Osteocyte (in vitro differentiated cells): ENCODE measurements at places on chromosomes 2 and 18.

- DNase-seq, result no peak
Measured at GRCh38 chr2:133426791-133427190, 141.5 kb downstream of the NCKAP5 start.

- DNase-seq, result no peak
Measured at GRCh38 chr2:186299610-186300009, 186.4 kb upstream of the ZC3H15 start.

GRCh38 chr2:38446418-38446817 lies 69.3 kb upstream of the ATL2 start:
- no peak for DNase-seq

GRCh38 chr2:33288011-33288410 lies 188.4 kb upstream of the RASGRP3 start:
- DNase-seq, result no peak

- DNase-seq, result no peak
Measured at GRCh38 chr2:196384729-196385128, 213.4 kb upstream of the STK17B start.

GRCh38 chr2:16321872-16322271 lies 343.8 kb downstream of the CYRIA start:
- no peak for DNase-seq

- no peak for DNase-seq
Measured at GRCh38 chr2:41750829-41751228, 297.0 kb upstream of the PKDCC start.

DNA sequence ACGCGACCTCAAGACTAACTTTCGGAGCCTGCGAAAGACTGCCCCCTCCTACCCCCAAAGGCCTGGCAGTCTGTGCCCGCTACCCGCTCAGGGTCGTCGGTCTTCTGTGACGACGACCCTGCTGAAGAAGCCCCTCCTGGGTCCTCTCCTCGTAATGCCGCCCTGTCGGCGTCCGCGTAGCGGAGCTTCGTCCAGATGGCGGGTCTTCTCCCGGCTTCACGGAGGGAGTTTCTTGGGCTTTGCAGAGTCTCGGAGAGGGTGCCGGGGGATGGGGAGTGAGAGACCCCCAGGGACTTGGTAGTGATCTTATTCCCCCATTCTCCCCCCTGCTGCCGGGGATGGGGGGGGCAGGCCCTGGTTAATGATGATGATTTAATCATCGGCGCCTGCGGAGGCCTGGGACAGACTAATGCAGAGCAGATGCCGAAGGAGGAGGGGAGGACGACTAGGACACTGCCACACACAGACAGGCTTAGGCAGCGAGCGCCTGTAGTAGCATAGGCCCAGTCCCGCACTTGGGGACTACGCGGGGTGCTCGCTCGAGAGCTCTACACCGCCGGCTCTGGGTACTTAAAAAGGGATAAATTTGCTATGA lies 528 bp upstream of the PCGF1 start:
- DNase-seq, result no peak

DNA sequence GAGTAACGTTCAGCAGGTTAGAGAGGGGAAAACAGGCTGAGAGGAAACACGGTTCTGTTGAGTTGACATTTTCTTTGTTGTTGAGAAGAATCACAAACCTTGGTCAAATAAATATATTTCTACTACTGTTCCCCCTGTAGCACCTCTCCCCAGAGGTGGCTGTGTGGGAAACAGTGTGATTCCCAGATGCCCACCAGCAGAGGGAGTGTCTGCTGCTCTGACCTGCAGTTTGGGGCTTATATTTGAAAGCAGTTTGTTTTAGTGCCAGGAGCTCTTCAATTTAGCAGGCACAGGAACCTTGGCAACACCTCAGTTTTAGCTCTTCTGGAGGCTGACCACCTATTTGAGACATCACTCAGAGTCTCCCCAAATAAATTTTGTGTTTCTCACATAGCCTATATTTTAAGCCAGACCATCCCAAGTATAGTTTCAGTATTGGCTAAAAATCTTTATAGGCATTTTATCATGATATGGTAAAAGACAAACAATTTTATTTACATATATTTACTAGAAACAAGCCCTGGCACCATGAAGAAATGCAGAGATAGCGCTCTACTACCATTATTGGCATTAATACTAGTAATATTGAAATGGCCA lies 75.7 kb downstream of the PIK3C3 start:
- DNase-seq, result no peak

- no peak for DNase-seq
Measured at GRCh38 chr2:225416616-225417367, 17.3 kb downstream of the NYAP2 start.

DNA sequence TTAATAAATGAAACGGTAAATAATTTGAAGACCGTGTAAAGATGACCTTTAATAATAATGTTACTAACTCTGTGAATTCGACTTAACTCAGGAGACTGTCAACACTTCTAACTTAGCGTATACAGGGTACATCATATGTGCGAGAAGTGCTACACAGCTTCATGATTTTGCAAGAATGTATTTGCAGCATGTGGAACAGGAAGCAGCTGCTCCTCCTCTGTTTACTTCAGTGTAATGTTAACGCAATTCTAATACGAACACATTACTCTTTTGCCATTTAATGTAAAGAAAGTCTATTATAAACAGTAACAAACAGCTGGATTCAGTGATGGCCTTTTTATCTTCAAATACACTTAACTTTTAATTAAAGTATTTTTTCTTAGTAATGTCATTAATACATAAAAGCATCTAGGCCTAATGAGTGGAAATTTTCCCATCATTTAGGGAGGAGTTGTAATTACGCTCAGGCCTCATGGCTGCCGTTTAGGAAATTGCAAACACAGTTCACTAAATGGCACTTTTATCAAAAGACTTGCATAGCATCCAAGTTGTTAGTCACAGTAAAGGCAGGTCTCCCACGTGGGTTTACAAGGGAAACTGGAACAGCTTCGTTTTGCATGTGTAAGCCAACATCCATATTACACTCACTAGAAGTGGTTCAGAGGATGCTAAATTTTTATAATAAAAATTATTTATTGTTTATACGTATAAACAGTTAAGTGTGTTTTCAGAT lies 635.7 kb downstream of the FBXO15 start:
- DNase-seq, result no peak

DNA sequence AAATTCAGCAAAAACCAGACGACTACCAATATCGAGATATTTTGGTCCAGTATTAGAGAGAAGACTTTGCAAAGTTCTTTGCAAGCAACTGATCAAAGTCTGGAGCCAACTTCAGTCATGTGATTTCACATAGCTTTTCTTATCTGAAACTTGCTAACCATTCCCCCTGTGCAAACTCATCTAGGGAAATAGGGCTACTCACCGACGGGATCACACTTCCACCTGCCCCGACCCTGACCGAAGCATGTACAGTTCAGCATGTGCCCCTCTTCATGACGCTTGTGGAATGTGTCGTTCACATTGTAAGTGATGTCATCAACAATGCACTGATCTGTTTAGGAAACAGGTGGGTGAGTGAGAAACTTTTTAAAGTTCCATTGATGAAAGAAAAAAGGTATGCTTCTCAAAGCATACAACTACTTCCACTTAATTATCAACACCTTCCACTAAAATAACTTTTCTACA lies 15.4 kb downstream of the FN1 start:
- no peak for DNase-seq

DNA sequence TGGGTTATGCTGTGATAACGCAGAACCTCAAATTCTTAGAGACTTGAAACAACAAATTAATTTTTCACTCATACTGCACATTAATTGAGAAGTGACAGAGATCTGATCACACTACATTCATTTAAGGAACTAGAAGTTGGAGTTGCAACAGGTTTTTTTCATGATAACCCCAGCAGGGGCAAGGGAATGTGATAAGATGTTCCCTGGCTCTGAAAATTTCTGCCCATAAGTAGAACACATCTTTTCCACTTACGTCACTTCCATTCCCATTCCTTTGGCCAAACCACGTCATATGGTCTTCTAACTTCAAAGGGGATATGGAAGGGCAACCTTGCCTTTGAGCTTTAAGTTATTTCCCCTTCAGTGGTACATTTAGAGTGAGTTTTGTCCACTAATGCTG lies 29.7 kb upstream of the PSME4 start:
- no peak for DNase-seq

GRCh38 chr2:31314761-31315160 lies 80.8 kb downstream of the EHD3 start:
- DNase-seq, result peak; percentile 56

DNA sequence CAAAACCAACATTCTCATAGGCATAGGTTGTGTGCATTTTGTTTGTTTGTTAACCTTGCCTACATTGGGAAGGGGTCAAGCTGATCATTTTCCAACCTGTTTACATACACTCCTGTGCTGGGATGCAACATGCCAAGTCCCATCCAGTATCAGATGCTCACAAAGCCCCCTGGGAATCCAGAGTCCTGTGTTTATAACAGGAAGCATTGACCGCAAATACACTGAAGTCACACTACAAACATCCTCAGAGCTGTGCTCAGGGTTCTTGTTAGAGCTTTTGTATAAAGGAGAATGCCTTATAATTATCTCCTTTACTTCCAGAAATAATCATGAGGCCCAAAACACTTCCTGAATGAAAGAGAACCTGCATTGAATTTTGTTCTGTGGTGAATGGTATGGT lies 488.7 kb upstream of the TCF4 start:
- DNase-seq, result no peak

GRCh38 chr2:32456808-32457207 lies 100.0 kb downstream of the BIRC6 start:
- DNase-seq, result no peak

GRCh38 chr2:43766006-43766405 lies 7.8 kb upstream of the DYNC2LI1 start:
- no peak for DNase-seq

- peak; percentile 38 for DNase-seq
Measured at GRCh38 chr2:11907190-11907589, 160.8 kb downstream of the LPIN1 start.

DNA sequence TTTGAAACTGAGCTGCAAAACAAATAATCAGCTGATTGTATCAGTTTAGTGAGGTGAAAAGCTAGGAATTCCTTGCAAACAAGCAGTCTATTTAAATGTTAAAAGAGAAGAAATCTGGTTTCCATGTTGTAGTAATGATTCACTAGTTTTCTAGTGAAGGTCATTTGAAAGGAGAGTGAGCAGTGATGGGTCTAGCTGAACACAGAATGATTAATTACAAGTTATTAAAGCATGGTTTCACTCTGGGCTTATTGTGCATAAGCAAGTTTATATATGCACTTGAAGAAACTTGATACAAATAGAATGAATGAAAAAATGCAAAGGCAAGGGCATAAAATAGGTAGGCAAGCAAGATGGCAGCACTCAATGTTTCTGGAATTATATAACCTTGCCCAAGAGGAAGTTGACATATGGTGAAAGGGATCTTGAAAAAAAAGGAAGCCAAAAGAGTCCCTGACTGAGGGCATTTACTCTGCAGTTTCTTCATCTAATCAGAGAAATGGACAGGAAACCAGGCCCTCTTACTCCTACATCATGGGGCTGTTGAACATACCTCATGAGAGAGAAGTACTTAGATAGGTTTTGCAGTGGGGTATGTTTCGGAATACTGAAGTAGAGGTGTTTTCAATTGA lies 53.2 kb downstream of the PLCL1 start:
- no peak for DNase-seq

DNA sequence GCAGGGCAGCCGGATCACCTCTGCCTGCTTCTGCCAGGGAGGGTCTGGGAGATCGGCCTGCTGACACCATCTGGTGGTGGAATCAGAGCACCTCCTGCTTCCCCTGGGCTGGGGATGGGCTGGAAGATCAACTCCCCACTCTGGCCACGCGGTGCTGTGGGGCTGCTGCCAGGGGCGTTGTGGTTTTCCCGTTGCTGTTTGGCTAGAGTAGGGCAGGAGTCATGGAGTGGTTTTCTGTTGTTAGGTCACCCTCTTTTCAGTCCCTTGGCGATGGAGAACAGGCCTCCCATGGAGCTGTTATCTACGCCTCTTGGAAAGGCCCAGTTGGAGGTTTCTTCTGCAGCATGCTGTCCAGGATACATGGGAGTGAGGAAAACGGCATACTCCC lies 15.2 kb downstream of the BCL2L11 start:
- DNase-seq, result no peak

- no peak for DNase-seq
Measured at GRCh38 chr18:63412953-63413352, 9.3 kb downstream of the VPS4B start.

- DNase-seq, result no peak
Measured at GRCh38 chr2:45435316-45435715, 175.8 kb downstream of the SRBD1 start.

- DNase-seq, result peak; percentile 60
Measured at GRCh38 chr2:127401757-127402695, 14.3 kb upstream of the MAP3K2 start.

GRCh38 chr2:38935568-38936172 lies 46.0 kb downstream of the ARHGEF33 start:
- no peak for DNase-seq
